Activated naive CD4-positive, alpha-beta T cell (primary cell): ENCODE measurements at places on chromosomes 11 and 22.

- DNase-seq = no peak
Observed at GRCh38 chr11:34238533-34238932, 119.3 kb downstream of the ABTB2 start.

GRCh38 chr11:1395773-1396374 lies 6.1 kb downstream of the BRSK2 start:
- no peak for DNase-seq

- DNase-seq = no peak
Observed at GRCh38 chr11:76185511-76185910, 20.8 kb downstream of the WNT11 start.

- DNase-seq = no peak
Observed at GRCh38 chr11:120216426-120217102, 5.7 kb downstream of the OAF start.

DNA sequence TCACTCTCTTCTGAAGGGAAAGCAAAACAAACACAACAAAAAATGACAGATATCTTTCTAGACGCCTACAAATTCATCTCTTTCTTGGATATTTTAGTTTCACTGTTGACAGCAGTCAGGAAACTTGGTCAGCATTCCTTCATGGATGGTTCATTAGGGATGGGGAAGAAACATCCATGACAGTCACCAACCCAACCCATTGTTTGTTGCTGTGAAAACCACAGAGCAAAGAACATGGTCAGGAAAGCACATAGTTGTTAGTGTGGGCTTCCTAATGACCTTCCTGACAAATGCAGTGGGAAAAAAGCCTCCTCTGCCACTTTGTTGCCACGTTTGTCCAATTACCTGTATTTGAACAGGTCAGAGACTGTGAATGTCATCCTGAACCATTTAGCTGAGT lies 139.8 kb upstream of the SNX19 start:
- DNase-seq = no peak

DNA sequence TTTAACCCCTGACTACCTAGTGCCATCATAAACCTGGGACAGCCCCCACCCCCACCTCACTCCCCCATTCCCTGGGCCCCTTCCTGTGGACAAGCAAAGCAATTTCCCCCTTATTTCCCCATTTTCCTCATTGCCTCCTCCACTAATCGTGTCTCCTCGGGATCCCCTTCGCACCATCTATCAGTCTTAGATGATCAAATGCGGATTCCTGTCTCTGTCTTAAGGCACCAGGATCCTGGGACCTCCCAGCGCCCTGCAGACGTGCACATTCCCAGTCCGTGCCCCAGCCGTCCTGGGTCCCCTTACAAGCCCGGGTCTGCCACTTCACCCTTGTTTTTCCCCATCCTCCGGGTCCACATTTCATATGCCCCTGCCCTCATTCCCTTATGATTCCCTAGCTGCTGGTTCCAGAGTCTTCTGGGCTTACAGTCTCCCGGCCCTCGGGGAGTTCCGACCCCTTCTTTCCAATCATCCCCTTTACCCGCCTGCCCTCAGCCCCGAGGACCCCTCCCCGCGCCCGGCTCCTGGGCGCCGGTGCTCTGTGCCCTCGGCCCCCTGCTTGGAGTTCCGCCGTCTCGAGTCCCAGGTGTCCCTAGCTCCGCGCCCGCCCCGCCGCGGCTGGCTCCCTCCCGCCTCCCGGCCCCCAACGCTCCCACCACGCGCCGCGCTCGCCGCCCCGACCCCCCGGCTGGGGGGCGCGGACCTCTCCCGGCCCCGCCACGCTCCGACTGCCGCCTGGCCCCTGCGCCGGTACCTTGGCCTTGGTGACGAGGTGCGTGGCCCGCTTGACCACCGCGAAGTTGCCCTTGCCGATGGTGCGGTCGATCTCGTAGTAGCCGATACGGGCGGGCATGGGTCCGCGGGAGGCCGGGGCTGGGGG lies 599 bp downstream of the SIK3 start:
- DNase-seq = no peak

- DNase-seq = no peak
Observed at GRCh38 chr11:67303132-67303834, at the start of gene SSH3. Gene SSH3 (plus strand): TSS chr11:67303530. CDS start chr11:67303626, 96 bp downstream.

DNA sequence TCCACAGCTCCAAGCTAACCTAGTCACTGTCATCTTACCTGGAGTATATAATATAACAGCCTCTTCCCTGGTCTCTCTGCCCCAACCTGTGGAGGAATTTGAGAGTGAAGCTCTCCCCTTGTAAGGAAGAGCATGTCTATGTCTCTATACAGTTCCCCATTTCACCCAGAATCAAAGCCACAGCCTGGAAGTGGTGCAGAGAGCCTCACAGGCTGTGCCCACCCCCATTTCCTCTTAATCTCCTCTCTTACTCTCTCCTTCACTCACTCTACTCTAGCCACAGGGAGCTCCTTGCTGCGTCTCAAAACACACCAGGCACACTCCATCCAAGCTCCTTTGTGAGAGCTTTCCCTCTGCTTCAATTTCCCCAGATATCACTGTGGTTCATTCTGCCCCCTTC lies 302.5 kb upstream of the ISX start:
- DNase-seq = no peak

DNA sequence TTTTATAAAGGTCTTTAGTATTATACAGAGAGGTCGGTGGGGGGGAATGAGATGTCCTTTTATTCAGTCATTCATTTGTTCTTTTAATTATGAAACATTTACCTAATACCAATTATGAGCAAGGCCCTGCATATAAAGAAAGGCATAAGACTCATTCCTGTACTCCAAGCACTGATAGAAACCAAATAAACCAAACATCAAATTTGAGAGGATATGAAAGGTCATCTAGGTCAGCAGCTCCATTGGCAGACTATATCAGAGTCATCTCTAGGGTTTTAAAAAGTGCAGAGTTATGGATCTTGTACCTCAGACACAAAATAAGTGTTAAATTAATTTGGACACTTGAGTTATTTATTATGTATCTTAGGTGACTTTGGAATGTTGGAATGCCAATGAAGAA lies 71.5 kb downstream of the CASP12 start:
- DNase-seq = no peak

DNA sequence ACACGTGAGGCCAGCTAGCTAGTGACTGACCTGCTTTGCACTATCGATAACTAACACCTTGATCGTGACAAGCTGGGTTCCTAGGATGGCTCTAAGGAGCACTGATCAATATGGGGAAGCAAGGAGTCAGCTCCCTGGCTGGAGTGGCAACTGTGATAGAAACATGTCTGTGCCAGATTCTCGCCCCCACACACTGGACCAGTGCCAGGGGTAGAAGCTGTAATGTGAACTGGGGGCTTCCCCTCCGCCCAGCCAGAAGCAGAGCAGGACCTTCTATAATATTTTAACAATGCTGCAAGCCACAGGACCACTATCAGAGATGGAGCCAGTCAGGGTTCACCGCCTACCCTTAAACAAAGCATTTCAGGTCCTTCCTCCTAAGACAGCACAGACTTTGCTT lies 96.5 kb downstream of the DSCAML1 start:
- no peak for DNase-seq

- DNase-seq = no peak
Observed at GRCh38 chr11:27229511-27230191, 133.4 kb downstream of the CCDC34 start.

- DNase-seq = no peak
Observed at GRCh38 chr11:1350086-1350725, 39.5 kb upstream of the BRSK2 start.

GRCh38 chr22:23751441-23751996 lies 607 bp upstream of the ZNF70 start:
- DNase-seq = no peak

DNA sequence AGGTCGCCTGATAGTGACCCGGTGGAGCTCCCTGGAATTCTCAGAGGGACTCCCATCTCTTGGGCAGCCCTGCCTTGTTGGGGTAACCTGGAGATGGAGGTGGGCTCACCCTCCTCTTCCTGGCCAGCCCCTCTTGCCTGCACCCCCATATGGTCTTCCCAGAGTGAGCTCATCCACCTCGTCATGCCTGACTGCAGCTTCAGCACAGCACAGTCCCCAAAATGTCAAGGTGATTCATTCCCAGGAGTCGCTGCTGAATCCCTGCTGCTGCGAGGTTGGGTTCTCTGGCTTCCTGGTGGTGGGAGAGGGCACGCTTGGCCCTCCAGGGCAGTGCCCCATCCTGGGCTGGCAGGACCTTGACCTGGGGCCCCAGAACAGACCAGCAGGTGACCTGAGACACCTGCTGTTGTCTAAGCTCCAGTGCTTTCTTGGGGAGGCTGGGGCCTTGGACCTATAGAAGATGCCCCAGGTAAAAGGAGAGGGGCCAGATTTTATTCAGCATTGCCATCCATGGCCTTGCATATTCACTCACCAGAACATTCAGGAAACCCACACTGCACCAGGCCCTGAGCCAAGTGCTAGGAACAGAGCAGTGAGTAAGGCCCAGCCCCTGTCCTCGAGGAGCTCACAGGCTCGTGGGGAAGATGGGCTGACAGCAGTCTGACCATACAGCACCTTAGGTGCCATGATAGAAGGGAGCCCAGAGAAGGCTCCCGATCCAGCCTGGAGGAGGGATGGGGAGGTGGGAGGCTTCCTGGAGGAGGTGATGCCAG lies 72.9 kb downstream of the CACNA1I start:
- no peak for DNase-seq

DNA sequence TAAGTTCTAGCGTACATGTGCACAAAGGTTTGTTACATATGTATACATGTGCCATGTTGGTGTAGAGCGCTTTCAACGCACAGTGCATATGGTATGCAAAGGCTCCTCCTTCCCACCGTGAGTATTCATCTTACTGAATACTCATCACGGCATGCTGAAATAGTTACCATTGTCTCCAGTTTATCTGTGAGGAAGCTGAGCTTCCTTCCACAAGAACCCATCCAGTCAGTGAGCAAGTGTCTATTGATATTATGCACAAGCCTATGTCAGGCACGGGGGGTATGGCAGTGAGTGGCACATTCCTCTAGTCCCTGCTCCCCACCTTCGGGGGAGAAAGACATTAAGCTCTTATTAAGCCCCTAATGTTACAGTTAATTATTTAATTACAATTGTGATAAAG lies 28.1 kb downstream of the INSC start:
- no peak for DNase-seq

- no peak for DNase-seq
Observed at GRCh38 chr11:78379039-78379670, 38.5 kb downstream of the GAB2 start.

DNA sequence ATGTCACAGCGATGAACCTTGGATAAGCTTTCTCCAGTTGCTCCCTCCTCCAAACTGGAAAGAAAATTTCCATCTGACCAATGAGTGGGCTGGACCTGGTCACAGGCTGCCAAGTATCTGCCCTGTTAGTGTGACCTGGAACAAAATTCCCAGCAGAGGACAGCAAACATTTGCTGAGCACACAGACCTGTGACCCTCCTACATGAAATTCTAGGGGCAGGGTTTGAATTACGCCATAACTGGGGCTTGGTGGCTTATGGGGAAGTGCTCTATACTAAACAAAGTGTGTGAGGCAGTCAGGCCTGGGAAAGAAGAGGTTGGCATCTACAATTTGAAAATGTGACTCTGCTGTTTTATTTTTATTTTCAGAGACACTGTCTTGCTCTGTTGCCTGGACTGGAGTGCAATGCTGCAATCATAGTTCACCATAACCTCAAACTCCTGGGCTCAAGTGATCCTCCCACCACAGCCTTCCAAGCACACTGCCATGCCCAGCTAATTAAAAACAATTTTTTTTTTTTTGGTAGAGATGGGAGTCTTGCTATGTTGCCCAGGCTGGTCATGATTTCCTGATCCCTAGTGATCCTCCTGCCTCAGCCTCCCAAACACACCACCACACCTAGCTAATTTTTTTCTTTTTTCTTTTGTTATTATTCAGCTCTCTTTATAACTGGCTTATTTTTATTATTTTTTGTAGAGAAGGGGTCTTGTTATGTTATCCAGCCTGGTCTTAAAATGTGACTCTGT lies 13.6 kb upstream of the XBP1 start:
- no peak for DNase-seq

DNA sequence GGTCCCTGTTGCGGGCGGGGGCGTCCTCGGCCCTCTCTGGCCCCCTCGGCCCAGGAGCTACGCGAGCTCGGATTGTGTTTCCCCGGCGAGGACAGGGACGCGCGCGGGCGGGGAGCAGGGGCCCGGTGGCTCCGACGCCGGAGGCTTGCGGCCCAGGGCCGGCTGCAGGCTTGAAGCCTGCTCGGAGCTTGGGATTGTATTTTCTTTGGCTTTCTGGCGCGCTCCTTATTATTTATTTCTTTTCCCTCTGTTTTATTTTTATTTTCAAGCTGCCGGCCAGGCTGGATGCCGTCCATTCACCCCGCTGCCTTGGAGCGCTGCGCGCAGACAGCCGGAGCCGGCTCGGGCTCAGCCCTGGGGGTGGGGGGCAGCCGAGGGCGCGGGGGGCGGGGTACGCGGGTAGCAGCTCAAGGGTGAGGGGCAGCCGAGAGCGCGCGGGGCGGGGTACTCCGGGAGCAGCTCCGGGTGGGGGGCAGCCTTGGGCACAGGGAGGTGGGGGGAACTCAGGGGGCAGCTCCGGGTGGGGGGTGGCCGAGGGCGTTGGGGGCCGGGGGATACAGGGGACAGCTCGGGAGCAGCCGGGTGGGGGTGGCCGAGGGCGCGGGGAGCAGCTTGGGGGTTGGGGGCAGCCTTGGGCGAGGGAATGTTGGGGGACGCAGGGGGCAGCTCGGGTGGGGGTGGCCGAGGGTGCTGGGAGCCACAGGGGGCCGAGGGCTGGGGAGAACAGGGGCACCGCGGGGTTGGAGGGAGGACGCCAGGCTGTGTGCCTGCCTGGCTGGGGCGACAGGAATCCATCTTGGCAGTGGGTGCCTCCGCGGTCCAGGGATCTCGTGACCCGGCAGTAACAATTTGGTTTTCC lies 42.7 kb downstream of the KCNJ1 start:
- DNase-seq = no peak

GRCh38 chr11:102177126-102177525 lies 66.9 kb downstream of the YAP1 start:
- DNase-seq = no peak

- no peak for DNase-seq
Observed at GRCh38 chr22:35269630-35270029, 12.3 kb downstream of the HMGXB4 start.

GRCh38 chr11:45922425-45923082 lies at the start of gene LARGE2:
Gene LARGE2 (plus strand): TSS chr11:45922656. CDS start chr11:45922883, 227 bp downstream.
- no peak for DNase-seq

DNA sequence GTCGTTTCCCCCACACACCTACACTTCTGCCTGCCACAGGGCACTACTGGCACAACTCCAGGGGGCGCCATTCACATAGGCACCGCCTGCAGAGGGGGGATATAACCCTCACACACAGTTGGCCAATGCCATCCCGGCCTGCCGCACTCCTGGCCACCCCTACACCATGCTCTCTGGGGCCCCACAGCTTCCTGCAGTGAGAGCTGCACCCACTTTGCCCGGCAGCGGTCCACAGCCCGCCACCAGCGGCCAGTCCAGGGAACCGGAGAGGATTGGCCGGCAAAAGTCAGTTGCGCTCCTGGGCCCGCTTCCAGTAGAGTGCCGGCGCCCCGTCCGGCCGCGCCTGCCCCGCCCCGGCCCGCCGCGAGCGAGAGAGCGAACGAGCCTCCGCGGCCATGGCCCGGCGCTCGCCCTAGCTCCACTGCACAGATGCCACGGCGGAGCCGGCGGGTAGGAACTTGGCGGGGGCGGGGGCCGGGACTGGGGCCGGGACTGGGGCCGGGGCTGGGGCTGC lies 25.6 kb upstream of the SUSD2 start:
- DNase-seq = peak; percentile 11
